ENCODE measurements at places on chromosomes 13 and 19. TPM values are rescaled to one million over a fixed set of nuclear protein-coding genes. Genes with fewer than 3 reads are reported as not detected.
A peak's percentile ranks its signal among the peaks of the same experiment; 100 is the strongest.

DNA sequence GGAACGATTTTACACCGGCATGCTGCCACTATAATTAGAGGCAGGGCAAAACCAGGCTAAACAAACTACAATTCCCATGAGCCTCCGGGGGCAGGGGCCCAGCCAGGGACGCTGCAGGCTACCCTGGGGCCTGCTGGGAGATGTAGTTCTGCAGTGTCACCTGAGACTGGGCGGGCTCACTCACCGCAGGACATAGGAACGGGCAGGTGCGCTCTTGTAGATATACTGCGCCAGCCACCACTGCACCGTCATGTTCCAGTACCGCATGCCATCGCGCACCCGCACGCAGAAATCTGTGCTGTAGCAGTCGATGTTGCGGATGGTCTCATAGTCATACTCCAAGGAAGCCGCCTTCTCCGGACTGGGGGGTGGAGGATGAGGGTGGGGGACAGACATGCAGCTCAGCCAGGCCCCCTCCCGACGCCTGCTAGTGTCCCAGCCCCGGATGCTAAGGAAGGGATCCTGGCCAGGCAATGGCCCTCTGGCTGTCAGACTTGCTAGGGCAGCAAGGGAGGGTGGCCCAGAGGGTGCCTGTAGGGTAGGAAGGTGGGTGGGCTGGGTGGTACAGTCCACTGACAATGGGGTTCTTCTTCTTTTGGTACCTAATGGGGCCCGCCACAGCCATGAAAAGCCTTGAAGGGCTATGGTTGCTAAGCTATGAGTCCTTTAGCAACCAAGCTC lies 5.8 kb upstream of the TMC4 start:
- DNase-seq = no peak

DNA sequence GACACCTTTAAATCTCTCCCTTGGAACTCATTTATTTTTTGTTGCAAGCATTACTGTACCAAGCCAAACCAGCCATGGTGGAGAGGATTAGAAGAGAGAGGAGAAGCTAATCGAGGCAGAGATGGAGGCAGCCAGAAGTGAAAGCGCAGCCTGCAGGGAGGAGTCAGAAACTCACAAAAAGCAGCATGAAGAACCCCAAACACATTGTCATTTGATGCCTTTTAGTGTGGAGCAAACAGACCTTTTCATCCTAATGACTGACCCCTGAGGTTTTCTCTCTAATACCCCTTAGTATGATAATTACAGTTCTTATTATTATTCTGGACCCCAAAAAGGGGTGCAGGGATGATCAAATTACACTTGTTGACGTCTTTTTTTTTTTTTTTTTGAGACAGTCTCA lies 62.5 kb downstream of the TNFRSF19 start:
- DNase-seq = no peak

DNA sequence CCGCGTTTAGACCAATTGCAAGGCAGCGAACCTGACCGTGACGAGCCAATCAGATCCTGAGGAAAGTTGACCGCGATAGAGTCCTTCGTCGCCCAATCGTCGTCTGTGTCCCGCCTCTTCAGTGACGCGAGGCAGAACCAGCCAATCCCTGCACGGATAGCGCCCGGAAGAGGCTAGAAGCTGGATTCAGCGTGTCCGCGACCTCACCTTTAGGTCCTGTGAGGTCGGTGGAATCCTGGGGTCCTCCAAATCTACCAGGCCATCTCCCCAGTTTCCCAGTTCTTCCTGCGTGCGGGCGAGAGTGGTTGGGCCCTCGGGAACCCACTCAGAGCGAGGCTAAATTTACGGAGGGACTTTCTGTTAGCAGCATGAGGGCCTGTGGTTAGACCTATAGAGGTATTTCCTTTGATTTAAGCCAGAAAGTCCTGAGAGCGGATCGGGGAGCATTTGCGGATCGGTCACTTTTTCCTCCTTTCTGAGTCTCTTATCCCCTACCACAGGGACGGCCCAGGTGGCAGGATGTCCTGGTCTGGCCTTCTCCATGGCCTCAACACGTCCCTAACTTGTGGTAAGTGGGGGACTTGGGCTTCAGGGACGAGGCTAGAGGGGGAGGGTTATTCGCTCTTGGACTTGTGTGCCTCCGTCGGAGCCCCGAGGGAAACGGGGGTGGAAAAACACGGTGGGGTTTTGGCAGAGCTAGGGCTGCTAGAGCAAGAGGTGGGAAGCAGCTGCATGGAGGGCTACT lies at the start of gene MRPS12:
MRPS12 (plus strand) TSS at position 169 of the 745 bp plus-strand sequence; CDS start at position 520, 351 bp downstream.
- peak; percentile 100 for DNase-seq

Gene KLC3
- 1.3 TPM for total RNA-seq

- DNase-seq = no peak
Observed at GRCh38 chr13:45086484-45086883, 33.8 kb upstream of the GTF2F2 start.

Gene TIMM44
- total RNA-seq = 105 TPM

- DNase-seq = no peak
Observed at GRCh38 chr19:48915757-48916156, 15.6 kb downstream of the NUCB1 start.

Gene CYSLTR2
- total RNA-seq = not detected

DNA sequence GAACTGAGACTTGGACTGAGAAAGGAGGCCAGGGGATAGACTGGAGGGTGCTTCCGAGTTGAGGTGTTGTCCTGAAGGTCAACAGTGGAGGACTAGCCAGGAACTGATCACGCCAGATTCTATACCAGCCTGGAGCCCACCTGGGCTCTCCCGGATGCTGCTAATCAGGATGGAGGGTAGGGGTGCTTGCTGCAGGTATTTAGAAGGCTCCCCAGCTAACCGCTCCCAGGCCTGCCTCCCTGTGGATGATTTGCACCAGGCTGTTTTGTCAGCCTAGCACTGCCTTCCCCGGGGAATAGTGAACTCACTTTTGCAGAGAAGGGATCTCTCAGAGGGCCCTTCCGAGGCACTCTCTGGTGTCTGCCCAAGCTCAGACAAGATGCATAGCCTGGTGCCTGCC lies 60.5 kb upstream of the KCTD15 start:
- DNase-seq = no peak

DNA sequence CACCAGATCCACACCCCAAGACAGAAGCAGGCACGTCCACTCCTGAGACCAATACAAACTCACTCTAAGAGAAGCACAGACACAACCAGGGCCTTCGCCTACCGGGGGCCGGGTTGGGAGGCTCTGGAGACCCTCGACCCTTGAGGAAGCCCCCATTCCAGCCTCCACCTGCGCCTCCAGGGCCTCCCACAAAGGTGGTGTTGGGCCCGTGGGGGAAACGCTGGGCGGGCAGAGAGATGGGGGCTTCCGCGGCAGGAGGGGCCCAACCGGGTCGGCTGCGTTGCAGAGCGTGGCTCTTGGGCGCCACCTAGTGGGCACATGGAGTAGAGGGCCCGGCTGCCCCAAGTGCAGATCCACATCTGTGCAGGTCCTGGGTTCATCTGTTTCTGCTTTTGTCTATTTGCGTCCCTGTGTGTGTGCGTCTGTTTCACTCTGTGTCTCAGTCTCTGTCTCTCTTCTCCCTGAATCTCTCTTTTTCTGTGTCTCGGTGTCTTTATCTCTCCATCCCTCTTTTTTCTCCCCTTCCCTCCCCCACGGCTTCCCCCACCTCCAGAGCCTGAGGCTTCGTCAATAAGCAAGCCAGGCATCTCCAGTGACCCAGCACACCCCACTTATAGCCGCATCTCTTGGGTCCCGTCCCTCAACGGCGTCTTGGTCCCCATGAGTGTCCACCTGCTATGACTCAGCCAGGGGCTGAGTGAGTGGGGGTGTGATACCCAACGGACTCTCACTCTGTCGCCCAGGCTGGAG lies 10.5 kb upstream of the TINCR start:
- peak; percentile 67 for DNase-seq

DNA sequence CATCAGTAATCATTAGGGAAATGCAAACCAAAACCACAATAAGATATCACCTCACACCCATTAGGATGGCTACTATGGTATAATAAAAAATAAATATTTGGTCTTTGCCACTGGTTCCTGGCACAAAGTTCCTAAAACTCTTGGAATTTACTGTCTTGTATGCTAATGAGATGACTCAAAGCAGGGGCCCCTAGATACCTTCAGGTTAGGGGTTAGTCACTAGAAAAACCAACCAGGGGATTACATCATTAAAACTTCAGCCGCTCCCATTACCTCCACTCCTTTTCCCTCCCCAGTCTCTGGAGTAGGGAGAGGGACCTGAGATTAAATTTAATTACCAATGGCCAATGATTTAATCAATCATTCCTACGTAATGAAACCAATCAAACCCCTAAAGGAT lies 49.6 kb downstream of the THSD1 start:
- DNase-seq = peak; percentile 77

- no peak for DNase-seq
Observed at GRCh38 chr13:25353344-25353743, 18.4 kb upstream of the ATP8A2 start.

- DNase-seq = no peak
Observed at GRCh38 chr13:35225159-35225558, 251.3 kb downstream of the MAB21L1 start.

DNA sequence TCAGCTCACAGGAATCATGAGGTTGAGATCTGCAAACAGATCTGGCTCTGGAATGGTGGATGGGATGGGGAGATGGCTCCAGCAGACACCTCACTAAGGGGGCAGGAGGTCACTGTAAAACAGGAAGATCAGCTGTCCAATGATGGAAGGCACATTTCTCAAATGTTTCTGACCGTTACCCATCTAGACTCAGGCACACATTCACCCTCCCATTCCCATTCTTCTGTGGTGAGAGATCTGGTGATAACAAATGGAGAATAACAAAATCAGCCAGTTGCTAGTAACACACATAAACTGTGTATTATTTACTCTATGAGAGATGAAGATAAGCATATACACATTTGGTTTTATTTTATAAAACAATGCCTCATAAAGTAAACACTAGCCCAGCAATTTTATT lies 235.9 kb downstream of the TSHZ3 start:
- DNase-seq = no peak

Gene PPP1R15A
- total RNA-seq = 50.7 TPM

Gene ODAD3
- not detected for total RNA-seq

Gene ACER1
- total RNA-seq = not detected

Gene GPR183
- total RNA-seq = 0.06 TPM

Gene KIR2DL4
- total RNA-seq = not detected

DNA sequence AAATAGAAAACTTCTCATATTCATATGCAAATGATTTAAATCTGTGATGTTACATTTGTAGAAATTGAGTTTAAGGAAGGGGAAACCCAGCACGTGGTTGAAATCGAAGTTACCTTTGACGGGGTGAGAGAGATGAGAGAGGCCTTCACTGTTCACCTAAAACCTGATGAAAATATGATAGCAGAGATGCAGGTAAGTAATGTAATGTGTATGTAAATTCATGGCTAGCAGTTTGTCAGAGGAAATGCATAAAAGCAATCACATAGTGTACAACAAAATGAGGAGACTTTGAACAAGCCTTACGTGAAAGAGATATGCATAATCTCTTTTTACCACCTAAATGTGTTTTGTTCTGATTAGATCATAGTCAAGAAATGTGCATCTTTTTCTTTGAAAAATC lies 134.6 kb downstream of the STOML3 start:
- no peak for DNase-seq

GRCh38 chr13:91785431-91786119 lies 387.2 kb downstream of the GPC5 start:
- no peak for DNase-seq

DNA sequence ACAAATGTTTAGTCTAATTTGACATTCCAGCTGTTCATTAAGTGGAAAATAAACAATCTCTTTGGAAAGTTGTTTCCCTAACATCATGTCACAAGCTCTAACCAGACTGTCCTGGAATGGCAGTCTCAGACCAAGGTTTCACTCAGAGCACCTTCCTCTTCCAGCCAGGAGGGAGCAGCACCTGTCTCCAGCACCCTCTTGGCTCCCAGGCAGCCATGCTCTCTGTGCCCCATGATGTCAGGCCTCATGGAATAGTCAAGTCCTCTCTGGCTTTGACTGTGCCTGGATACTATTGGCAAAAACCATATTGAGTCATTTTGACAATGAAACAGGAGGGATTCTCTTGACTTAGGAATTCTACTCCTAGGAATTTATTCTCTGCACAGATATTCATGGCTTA lies 171.4 kb downstream of the OXGR1 start:
- DNase-seq = peak; percentile 56

DNA sequence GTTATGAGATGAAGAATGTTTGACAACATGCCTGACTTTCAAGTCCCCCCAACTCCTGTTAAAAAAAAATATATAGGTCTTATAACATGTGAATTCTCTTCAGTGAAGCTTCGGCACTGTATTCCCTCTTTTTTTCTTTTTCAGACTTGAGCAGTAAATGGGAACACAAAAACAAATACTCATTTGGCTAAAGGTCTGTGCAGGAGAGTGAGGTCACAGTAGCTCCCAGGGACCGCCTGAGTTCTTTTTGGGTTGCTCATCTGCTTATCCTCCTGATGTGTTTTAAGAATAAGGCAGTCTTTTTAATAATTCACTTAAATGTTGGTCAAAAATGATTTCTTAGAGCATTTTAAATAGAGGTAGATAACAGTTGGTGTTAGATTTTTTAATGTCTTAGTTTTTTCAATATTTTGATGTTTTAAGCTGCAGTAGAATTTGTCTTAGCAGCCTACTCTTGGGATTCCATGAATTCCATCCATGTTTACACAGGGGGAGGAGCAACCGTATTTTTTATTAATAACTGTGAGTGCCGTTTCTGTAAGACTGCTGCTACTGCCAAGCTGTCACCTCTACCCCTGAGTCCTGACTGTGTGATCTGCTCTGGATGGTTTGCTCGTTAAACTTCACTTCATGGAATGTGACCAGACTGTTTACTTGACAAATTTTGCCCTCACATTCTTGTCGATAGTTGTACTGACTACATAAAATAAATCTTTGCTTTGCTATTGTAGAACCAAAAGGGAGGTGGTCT lies 14.9 kb downstream of the HNRNPM start:
- DNase-seq = no peak

- no peak for DNase-seq
Observed at GRCh38 chr13:85812282-85812681, 13.1 kb upstream of the SLITRK6 start.

Gene DHDH
- total RNA-seq = not detected

GRCh38 chr19:292951-293350 lies 1.7 kb upstream of the PLPP2 start:
- DNase-seq = no peak

GRCh38 chr13:113538689-113539058 lies 45.9 kb upstream of the TFDP1 start:
- DNase-seq = no peak

- peak; percentile 40 for DNase-seq
Observed at GRCh38 chr19:42129399-42130253, 2.6 kb downstream of the POU2F2 start.

GRCh38 chr13:97339019-97339987 lies 94.7 kb upstream of the RAP2A start:
- no peak for DNase-seq

GRCh38 chr13:73718246-73718645 lies 416.0 kb downstream of the KLF12 start:
- DNase-seq = no peak

Gene C13orf46
- total RNA-seq = not detected

- DNase-seq = peak; percentile 98
Observed at GRCh38 chr19:51799034-51799773, 4.2 kb downstream of the FPR3 start.

GRCh38 chr19:6551607-6552450 lies 21.0 kb downstream of the TNFSF9 start:
- DNase-seq = peak; percentile 31

All from Daoy (cell line).